Adipocyte (in vitro differentiated cells): ENCODE measurements at places on chromosomes 7 and 10.
A peak's percentile ranks its signal among the peaks of the same experiment; 100 is the strongest.

GRCh38 chr7:7157887-7158271 lies 24.5 kb upstream of the C1GALT1 start:
- peak; percentile 73 for DNase-seq

- DNase-seq, result peak; percentile 7
Measured at GRCh38 chr10:90819911-90820310, 37.9 kb downstream of the HTR7 start.

- DNase-seq, result no peak
Measured at GRCh38 chr7:45240273-45240771, 82.7 kb downstream of the RAMP3 start.

DNA sequence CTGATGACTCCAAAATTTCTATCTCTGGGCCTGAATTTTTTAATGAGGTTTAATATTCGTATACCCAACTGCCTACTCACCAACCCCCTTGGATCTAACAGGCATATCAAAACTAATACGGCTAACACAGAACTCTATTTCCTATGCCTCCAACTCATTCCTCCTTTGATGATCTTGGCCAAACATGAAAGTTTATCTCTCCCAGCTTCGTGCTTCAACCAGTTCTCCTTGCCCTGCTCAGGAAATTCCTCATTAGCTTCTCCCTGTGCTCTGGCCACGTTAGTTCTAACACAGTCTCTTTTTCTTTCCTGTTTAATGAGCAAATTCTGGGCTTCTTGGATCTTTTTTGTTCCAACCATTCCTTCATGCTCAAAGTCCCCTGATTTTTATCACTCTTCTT lies 138.9 kb upstream of the PTN start:
- no peak for DNase-seq

- DNase-seq, result peak; percentile 82
Measured at GRCh38 chr10:86635402-86635801, 18.9 kb upstream of the OPN4 start.

GRCh38 chr10:51342381-51342780 lies 268.1 kb downstream of the PRKG1 start:
- DNase-seq, result no peak

DNA sequence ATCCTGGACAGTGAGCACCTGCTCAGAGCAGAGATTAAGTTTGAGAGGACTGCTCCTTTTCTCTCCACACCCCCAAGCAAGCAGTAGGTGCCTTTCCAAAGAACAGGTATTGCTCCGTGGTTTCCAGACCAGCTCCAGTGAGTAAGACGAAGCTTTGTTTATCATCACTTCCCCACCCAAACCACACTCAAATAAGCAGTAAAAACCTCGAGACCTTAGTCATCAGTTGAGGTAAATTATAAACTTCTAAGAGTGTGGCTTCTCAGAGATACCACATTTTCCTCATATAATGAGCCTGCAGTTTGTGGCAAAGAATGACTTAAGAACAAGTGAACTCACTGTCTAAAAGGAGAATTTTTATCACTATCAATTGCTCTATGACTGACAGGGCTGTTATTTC lies 50.0 kb upstream of the GRB10 start:
- no peak for DNase-seq

DNA sequence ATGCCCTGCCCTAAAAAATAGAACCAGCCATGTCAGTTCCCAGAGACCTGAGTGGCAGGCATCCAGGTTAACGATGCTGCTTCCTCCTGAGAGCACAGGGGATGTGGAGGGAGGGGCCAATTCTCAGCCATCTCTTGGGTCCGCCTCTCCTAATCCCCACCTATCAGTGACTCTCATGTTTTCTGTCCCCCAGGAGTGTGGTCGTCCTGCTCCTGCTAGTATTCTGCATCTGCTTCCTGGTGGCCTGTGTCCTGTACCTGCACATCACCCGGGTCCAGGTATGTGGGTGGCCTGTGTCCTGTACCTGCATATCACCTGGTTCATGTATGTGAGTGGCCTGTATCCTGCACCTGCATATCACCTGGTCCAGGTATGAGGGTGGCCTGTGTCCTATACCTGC lies 105.3 kb downstream of the ADCY1 start:
- no peak for DNase-seq

- DNase-seq, result no peak
Measured at GRCh38 chr7:131652934-131653333, 96.5 kb upstream of the PODXL start.

DNA sequence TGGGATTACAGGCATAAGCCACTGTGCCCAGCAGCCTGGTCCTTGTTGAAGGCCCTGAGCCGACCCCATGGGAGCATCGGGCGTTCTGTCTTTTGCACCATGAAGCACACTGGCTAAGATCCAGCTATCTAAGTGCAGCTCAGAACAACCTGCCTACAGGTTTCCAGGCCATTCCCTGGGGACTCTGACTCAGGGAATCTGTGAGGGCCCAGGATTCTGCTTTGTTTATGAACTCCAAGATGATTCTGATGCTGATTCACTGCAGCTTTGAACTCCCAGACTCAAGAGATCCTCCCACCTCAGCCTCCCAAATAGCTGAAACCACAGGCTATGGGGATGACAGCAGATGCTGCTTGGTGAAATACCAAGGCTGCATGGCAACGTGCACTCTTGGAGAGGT lies 30.2 kb downstream of the NPTX2 start:
- no peak for DNase-seq

GRCh38 chr7:7921830-7922229 lies 46.8 kb upstream of the GLCCI1 start:
- DNase-seq, result no peak

GRCh38 chr7:128424686-128425275 lies 15.0 kb upstream of the IMPDH1 start:
- DNase-seq, result no peak

- no peak for DNase-seq
Measured at GRCh38 chr10:114316744-114317143, 77.7 kb downstream of the VWA2 start.

- peak; percentile 47 for DNase-seq
Measured at GRCh38 chr10:89203237-89203636, 3.9 kb downstream of the CH25H start.

- DNase-seq, result peak; percentile 57
Measured at GRCh38 chr10:97685395-97685958, 1.6 kb downstream of the AVPI1 start.

GRCh38 chr7:2032030-2032875 lies 200.5 kb downstream of the MAD1L1 start:
- peak; percentile 3 for DNase-seq

GRCh38 chr10:59847888-59848287 lies 58.5 kb downstream of the CCDC6 start:
- DNase-seq, result no peak

GRCh38 chr10:98023024-98023423 lies 7.4 kb downstream of the CRTAC1 start:
- DNase-seq, result no peak

- DNase-seq, result no peak
Measured at GRCh38 chr10:88149906-88150305, 286.5 kb downstream of the PTEN start.

DNA sequence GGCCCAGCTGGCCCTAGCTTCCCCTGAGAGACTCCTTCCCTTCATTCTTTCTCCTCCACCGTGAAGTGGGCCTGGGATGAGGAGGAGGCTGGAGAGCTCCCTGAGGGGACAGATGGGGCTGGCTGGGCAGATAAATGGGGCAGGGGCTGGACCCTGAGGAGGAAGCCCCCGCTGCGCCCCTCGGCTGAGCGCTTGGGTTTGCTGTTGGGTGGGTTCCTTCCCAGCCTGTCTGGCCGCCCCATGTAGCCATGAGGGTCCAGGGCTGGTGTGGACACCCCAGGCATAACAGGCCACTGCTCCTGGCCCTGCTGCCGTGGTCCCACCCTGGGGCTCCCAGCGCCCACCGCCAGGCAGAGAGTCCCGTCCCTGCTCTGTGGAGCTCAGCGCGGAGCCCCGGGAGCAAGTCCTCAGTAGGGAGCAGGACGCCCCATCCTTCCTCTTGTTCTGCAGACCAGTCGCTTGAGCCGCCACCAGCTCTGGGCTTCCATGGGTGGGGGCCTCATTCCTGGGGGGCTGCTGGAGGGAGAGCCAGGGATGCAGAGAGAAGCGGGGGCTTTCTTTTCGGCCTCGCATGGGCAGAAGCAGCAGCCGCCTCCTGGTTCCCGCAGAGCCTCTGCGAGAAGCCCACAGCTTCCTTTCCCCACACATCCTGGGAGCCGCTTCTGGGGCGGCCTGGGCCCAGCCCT lies 266.4 kb upstream of the TCERG1L start:
- no peak for DNase-seq

GRCh38 chr10:30505543-30506298 lies 71.7 kb downstream of the MAP3K8 start:
- no peak for DNase-seq

DNA sequence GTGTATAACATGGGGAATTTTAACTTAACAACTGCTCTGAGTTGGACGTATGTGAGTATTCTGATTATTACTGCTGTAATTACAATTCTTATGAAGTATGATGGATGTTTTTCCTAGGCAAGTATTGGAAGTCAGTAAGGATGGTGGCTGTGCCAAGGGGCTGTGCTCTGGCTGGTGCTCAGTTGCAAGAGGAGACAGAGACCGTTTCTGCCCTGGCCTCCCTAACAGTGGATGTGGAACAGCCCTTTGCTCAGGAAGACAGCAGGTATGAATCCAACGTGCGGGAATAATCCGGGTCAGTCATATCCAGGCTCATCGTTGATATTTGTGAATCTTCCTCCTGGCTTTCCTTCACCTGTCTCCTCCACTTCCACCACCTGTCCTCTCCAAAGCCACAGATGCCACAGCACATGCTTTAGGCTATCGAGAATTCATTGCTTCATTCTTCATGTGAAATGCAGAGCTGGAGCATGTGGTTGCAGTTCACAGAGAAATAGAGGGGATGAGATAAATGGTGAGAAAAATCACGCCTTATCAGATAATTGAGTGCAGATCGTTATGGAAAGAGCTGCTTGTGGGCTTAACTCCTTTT lies 141.7 kb downstream of the TWIST1 start:
- no peak for DNase-seq

DNA sequence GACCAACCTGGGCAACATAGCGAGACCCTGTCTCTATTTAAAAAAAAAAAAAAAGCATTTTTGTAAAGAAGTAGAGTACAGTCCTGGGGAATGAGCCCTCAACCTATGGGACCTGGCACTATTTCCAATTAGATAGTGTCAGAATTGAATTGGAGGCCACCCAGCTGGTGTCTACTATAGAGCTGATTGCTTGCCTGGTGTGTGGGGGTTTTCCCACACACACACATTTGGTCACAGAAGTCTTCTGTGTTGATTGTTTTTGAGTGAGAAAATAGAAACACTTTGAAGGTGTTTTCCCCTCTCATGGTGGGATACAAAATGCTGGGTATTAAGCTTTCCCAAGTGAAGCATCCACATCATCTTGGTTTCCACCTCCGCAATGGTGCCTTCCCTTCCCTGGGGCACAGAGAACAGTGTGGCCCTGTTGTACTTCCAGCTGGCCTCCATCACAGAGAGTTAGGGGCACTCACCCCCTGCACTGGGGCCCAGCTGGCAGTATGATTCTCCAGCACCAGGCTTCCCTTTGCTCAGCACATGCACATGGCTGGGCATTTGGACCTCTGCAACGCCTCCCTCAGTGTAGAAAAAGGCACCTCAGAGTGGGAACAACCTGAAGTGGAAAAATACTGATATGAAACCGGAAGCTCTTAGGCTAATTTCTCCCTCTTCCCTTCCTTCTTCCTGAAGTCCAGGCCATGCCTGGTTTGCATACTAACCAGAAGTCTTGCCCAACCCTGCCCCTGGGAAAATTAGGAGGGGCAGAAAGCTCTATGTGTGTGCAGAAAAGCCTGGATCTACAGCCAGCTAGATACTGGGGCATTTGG lies 10.7 kb upstream of the NFKB2 start:
- peak; percentile 67 for DNase-seq

GRCh38 chr7:152162287-152162686 lies 136.8 kb downstream of the GALNT11 start:
- DNase-seq, result no peak

DNA sequence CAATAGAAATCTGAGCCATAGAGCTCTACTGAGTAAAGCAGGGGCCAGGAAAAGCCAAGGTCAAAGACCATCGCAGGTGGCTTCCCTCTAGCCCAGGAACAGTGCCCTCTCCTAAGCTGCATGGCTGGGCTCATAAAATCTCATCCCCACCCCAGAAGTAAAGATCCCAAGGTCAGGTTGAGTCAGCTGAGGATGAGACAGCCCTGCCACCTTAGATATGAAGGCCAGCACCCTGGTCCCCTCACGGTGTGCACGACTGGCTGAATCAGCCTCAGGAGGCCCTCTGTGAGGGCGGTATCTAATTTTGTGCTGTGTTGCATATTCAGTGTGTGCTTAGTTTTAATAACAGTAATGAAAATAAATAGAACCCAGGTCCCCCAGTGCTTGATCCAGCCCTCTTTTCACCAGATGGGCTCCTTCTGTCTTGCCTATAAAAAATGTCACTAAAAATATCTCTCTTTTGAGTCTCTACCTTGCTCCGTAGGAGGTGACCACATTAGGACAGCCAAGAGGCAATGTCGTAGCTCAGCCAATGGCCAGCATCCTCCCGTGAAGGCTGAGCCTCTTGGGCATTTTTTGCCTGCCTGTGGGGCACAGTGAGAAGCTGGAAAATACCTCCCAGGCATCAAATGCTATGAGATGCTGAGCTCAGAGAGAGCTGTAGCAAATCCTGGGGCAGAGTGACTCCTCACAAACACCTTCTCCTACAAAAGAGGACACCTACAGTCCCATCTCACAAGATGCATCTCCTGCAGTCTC lies 424.0 kb downstream of the PLXNA4 start:
- DNase-seq, result no peak

DNA sequence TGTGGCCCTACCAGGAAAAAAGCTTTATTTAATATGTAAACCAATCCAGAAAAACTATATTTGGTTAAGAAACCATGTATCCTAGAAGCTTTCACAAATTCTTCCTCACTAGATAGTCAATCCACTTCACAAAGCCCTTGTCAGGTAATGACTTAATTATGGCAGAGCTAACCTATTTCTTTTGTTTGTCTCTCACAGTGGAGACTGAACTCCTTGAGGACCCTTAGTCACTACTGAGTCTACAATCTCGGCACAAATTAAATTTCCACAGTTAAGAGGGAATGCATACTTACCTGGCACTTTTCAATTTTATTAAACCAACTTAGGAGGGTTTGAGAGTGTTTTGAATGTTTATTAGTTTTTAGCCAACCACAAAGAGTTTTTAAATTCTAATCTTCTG lies 23.0 kb downstream of the WAPL start:
- no peak for DNase-seq

- DNase-seq, result no peak
Measured at GRCh38 chr7:112159351-112159750, 46.8 kb downstream of the DOCK4 start.

GRCh38 chr10:96413151-96413787 lies 54.5 kb upstream of the OPALIN start:
- DNase-seq, result peak; percentile 18

DNA sequence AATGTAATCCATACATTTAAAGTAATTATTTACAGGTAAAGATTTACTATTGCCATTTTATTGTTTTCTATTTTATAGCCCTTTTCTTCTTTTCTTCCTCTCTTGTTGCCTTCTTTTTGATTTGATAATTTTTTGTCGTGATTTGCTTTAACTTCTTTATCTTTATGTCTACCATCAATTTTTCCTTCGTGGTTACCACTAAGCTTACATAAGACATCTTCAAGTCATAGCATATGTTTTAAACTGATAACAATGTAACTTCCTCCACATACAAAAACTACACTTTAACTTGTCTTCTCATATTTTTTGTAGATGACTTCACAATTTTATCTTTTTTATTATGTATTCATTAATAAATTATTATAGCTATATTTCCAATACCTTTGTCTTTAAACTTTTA lies 316.6 kb downstream of the PLXDC2 start:
- DNase-seq, result no peak
